ENCODE measurements at places on chromosomes 6 and 20.

GRCh38 chr6:141041596-141042087, 1091.1 kb upstream of the GJE1 start:
- no peak for DNase-seq

DNA sequence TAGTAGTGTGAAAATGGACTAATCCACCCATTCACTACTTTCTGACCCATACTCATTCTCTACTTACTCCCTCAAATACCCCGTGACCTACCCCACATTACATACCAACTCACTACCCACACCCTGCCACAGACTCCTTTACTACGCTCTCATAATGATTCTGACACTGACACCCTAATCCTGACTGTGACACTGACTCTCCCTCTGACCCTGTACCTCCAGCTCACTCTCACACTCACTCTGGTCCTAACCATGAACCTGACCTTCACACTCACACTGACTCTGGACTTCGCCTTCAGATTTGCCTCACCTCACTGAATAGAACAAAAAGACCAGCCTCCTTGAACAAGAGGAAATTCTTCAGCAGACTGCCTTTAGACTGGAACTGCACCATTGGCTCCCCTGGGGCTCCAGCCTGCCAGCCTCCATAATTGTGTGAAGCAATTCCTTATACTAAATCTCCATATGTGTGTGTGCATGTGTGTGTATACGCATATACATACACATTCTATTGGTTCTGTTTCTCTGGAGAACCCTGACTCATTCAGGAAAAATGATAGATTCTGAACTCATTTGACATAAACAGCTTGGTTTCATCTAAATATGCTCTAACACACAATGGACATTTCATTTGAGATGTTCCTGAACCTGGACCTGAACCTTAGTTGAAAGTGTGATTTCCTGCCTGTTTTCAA, 10.5 kb upstream of the ZNF343 start:
- no peak for DNase-seq

- DNase-seq = no peak
Measured at GRCh38 chr20:57205606-57206219, 60.7 kb downstream of the BMP7 start.

- DNase-seq = peak; percentile 75
Measured at GRCh38 chr20:38094373-38094891, 60.9 kb downstream of the RPRD1B start.

- DNase-seq = no peak
Measured at GRCh38 chr6:108211671-108212070, 45.8 kb downstream of the NR2E1 start.

DNA sequence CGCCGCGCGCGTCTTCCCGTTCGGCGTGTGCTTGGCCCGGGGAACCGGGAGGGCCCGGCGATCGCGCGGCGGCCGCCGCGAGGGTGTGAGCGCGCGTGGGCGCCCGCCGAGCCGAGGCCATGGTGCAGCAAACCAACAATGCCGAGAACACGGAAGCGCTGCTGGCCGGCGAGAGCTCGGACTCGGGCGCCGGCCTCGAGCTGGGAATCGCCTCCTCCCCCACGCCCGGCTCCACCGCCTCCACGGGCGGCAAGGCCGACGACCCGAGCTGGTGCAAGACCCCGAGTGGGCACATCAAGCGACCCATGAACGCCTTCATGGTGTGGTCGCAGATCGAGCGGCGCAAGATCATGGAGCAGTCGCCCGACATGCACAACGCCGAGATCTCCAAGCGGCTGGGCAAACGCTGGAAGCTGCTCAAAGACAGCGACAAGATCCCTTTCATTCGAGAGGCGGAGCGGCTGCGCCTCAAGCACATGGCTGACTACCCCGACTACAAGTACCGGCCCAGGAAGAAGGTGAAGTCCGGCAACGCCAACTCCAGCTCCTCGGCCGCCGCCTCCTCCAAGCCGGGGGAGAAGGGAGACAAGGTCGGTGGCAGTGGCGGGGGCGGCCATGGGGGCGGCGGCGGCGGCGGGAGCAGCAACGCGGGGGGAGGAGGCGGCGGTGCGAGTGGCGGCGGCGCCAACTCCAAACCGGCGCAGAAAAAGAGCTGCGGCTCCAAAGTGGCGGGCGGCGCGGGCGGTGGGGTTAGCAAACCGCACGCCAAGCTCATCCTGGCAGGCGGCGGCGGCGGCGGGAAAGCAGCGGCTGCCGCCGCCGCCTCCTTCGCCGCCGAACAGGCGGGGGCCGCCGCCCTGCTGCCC, 1.1 kb downstream of the SOX4 start:
- peak; percentile 18 for DNase-seq

DNA sequence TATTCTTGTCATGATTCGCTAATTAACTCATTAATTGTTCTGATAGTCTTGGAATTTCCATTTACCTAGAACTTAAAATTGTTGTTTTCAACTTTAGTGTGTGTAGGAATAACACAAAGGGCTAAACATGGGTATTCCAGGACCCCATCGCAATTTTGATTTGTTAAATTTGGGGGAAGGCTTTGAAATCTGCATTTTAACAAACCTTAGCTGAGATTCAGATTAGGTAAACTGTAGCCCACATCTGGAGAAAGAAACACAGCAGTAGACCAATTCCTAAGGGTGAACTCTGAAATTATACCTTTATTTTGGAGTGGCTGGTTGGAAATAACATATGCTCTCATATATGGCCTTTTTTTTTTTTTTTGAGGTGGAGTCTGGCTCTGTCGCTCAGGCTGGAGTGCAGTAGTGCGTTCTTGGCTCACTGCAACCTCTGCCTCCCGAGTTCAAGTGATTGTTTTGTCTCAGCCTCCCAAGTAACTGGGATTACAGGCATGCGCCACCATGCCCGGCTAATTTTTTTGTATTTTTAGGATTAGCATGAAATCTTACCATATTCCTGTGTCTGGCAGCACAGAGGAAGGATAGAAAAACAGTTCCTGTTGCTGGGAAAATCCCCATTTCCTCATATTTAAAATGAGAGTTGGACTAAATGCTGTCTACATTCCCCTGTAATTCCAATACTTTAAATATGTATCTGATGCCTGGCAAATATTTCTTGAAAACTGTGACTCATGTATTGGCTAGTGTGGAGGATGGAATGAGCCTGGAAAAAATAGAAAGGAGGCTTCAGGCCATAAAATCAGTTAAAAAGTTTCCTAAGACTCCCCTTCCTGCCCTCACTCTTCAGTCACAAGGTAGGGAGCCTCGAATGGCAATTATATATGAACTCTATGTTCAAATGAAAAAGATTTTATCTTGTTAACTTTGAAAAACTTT, 96.7 kb upstream of the FAM184A start:
- no peak for DNase-seq

DNA sequence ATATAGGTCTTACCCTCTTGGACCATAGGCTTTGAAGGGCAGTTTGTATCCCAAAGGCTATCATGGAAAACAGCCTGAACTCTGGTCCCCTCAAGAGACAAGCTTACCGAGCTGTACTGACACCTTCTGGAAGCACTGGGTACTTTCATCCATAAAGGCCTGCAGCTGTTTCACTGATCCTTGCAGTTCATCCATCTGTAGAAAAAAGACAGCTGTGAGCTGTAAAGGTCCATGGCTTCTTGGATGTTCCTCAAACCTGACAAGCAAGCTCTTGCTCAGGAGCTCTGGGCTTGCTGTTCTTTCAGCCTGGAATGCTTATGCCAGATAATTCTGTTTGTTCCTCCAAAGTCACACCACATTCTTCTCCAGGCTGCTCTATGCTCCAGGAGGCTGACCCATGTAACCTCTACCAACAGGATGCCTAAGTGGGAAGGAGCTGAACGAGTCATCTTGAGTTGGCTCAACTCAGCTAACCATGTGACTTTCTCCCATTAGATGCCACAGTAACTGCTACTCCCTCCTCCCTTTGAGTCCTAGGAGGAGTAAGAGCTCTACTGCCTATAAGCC, 8.8 kb upstream of the NDRG3 start:
- peak; percentile 66 for DNase-seq

GRCh38 chr6:139361211-139361610, 13.2 kb downstream of the CITED2 start:
- no peak for DNase-seq

DNA sequence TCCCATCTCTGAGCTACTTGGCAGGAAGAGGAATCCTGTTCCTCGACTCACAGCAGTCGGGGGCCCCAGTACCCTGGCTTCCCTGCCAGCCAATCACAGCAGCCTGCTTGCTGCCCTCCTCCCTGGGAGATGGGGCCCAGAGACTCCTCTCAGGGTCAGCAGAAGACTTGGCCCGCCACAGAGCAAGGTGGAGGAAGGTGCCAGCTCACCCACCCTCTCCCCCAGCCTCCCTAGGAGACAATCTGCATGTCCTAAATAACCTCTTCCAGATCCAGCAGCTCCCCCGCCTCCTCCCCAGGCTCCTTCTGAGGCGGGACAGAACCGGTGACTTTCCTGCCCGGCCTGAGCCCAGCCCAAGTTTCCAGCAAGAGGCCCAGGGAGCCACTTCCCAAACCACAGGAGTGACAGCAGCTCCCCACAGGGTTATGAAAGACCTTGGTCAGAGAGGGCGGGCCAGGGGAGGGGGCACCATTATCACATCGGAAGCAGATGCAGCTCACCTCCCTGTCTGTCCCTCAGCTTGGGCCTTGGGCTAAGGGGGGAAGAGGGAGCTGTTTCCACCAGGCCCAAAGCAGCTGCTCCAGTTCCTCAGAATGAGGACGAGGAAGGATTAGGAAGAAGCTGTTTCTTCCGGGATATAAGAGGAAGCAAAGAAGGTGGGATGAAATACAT, 2.3 kb downstream of the CCND3 start:
- peak; percentile 19 for DNase-seq

- no peak for DNase-seq
Measured at GRCh38 chr20:58851221-58851968, 693 bp upstream of the GNAS-AS1 start.

DNA sequence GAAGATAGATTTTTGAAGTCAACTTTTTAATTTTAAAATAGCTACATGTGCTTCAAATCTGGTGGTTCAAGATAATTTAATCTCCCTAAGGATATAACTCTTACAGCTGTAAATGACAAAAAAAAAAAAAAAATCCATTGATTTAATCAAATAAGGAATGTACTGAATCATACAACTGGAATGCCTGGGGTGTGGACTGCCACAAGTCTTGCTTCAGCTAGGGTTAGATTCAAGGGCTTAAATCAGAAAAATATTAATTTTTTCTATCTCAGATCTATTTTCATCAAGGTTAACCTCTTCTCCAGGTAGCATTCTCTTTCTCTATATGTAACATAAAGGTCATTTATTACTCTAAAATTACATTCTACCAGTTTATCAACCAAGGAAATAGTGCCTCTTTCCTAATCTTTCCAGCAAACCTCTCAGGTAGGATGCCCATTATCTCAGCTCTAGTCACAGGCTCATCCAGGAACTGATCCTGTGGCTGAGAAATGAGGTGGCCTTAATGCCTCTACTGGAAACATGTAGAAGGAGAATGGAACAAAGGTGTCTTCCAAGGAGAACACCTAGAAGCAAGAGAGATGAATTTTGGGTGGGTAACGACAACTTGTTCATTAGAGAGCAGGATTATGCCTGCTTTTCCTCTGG, 466.9 kb downstream of the CBLN4 start:
- DNase-seq = no peak

DNA sequence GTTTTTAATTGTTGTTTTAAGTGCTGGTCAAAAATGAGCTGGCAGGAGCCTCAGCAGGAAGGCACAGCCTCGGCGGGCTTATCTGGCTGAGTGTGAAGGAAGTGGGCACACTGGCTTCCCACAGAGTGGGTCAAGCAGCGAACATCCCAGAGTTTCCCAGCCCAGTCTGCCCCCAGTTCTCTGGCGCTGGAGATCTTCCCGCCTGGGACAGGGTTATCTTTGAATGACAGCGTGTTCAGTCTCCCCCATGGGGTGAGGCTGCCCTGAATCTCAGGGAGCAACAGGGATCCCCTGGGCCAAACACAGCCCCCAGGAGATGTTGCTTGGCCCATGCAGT, 122.2 kb upstream of the PTPN1 start:
- no peak for DNase-seq

- no peak for DNase-seq
Measured at GRCh38 chr6:11432713-11433450, 104.7 kb upstream of the TMEM170B start.

- no peak for DNase-seq
Measured at GRCh38 chr6:41277605-41278004, 8.9 kb downstream of the TREM1 start.

DNA sequence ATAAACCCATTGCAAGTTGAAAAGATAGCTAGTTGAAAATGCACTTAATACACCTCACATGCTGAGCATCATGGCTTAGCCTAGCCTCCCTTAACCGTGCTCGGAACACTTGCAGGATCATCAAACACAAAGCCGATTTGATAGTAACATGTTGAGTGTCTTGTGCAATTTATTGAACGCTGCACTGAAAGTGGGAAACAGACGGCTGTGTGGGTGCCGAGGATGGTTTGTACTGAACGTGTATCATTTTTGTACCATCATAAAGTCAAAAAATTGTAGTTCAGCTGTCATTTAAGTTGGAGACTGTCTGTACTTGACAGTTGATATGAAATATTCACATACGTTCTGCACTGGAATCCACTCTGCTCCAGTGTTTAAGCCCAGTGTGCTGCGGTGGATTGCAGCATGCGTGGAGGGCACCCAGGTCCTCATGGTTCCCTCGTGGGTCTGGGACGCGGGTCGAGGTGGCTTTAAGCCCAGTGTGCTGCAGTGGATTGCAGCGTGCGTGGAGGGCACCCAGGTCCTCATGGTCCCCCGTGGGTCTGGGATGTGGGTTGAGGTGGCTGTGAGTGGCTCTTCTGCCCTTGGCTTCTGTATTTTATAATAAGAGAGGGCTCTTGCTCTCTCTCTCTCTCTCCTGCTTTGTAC, 77.0 kb downstream of the CDH4 start:
- DNase-seq = no peak

DNA sequence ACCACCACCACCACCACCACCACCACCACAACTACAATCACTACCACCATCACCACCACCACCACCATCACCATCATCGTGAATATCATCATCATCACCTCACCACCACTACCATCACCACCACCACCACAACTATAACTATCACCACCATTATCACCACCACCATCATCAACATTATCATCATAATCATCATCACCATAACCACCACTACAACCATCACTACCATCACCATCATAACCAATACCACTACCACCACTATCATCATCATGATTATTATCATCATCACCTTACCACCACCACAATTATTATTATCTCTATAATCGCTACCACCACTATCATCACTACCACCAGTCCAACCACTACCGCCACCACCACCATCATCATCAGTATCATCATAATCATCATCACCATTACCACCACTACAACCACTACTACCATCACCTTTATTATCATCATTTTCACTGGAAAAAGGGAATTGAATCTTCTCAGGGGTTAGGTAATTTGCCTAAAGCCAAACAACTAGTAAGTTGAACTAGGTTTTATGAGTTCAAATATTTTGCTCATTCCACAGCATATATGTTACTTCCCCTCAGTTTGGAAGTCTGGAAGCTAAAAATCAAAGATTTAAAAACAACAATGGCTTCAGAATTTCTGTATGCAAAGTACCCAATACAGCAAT, 8.3 kb downstream of the RIPOR2 start:
- DNase-seq = peak; percentile 66

All from CD4-positive, alpha-beta T cell treated with Interleukin-4 for 1 hour (primary cell).